ENCODE measurements at places on chromosomes 3 and 15.

DNA sequence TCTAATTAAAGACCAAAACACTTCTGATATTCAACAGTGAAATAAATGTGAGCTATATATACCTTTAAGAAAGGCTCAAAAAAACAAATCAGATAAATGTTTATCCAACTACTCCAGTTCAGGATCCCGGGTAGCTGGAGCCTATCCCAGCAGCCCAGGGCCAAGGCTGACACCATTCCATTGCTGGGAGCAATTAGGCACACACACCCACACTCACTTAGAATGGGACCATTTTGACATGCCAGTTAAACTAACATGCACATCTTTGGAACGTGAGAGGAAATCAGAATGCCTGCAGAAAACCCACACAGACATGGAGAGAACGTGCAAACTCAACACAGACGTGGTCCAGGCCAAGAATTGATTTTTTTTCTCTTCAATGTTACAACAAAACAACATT lies 30.0 kb upstream of the PLSCR4 start:
- DNase-seq, result no peak

GRCh38 chr15:101049282-101049681 lies 130.1 kb downstream of the LRRK1 start:
- no peak for DNase-seq

GRCh38 chr15:28107111-28107903 lies 8.2 kb upstream of the OCA2 start:
- DNase-seq, result no peak

DNA sequence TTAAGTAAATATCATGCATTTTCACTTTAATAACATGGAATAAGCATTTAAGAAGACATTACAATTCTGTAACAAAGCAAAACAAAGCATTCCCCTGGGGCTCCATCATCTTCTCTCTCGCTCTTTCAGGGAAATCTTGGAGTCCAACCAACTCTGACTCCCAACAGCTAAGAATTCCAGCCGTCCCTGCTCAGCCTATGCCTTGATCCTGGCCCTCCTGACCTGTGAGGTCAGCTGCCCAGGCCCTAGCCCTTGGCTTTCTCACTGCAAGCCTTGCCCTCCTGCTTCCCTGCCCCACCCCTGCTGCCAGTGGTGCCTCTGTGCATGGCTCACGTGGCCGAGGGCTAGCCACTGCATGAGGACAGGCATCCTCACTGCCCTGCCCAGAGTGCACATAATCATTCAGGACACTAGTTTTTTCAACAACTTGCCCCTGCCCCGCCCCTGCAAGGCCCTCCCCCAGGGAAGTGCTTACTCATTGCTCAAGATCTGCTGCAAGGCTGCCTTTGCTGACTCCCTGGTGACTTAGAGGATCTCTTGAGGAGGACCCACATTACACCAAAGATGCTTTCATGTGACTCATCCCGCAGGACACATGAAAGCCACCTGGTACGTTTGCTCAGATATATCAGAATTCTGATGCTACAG lies 37.6 kb downstream of the MTMR10 start:
- DNase-seq, result no peak

DNA sequence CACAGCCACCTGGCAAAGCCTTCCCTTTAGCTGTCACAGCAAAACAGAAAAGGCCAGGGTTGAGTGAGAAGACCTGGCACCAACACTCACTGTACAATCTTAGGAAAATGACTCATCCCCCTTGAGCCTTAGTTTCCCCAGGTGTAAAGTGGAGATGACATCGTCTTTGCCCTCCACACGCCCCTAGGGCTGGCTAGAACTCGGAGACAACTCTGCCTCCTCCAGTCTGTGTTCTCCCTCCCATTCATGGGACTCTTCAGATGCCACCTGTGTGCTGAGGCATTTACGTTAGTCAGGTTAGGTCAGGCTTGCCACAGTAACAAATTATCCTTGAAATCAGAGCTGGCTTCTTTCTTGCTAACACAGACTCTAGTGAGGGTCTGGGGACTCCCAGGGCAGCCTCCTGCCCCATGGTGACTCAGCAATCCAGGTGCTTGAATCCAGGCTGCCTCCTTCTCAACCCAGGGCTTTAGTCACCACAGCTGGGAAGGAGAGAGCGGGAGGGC lies 252.6 kb downstream of the PLCL2 start:
- DNase-seq, result no peak

DNA sequence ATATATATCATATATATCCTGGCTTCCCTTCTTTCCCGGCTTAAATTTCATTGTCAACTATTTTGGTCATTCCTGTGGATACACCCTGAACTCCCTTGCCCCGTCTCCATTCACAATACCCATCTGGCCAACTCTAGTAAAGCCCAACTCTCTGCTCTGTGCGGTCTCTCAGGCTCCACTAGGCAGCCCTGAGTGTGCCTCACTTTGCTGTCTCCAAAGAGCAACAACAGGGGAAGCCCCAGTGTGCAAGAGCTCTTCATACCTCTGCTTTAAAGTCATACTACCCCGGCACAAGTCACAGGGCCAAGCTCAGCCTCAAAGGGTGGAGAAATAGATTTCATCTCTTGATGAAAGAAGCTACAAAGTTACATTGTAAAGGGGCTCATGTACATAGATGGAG lies 18.9 kb upstream of the FEM1B start:
- DNase-seq, result no peak

DNA sequence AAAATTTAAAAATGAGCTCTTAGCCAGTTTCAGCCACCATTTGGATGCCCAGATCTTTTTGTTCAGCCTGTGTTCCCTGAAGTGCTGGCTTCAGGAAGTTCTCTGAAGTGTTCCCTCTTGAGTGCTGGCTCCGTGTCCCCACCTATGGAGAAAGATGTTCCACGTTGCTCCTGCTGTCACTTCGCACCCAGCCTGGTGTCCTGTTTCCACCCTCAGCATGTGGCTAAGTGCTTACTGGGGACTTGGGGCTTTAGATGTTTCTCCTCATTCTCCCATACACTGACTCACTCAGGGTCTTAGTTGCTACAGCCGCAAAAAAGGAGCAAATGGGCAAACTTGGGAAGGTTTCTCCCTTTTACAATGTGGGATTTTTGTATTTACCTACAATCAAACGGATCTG lies 16.6 kb downstream of the CHCHD6 start:
- no peak for DNase-seq

Data from NCI-H2171 (cell line).